ENCODE measurements at places on chromosomes 1 and 21. TPM values are rescaled to one million over a fixed set of nuclear protein-coding genes. Genes with fewer than 3 reads are reported as not detected.

The PTPRC gene
- total RNA-seq = 731 TPM

The SYT14 gene
- total RNA-seq = not detected

The ZNF648 gene
- not detected for total RNA-seq

The GPR157 gene
- total RNA-seq = 3.5 TPM

GRCh38 chr1:47646676-47647075 lies 208.8 kb downstream of the FOXD2 start:
- DNase-seq = no peak

- no peak for DNase-seq
These were observed 64.8 kb downstream of the KCNJ15 start for GRCh38 chr21:38321568-38321967.

- DNase-seq = no peak
These were observed 207.9 kb downstream of the TPR start for GRCh38 chr1:186167096-186167668.

- no peak for DNase-seq
These were observed 281.0 kb upstream of the RUNX1 start for GRCh38 chr21:35329940-35330660.

GRCh38 chr1:25644962-25645361 lies 28.4 kb downstream of the MAN1C1 start:
- no peak for DNase-seq

DNA sequence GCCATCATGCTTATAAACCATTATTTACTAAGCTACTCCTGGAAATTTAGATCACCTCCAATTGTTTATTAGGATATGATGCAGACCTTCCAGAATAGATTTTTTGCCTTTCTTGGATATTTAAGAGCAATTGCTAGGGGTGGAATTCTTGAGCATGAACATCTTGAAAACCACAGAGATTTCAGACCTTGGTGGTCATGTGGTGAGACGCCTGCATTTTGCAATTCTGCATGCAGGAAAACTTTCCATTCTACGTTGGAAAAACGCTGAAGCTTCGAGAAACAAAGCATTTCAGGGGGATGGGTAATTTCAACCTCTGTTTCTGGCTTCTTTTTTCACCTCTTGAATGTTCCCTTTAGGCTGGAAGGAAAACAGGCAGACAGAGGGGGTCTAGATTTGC lies 596.3 kb downstream of the KIF26B start:
- DNase-seq = no peak

DNA sequence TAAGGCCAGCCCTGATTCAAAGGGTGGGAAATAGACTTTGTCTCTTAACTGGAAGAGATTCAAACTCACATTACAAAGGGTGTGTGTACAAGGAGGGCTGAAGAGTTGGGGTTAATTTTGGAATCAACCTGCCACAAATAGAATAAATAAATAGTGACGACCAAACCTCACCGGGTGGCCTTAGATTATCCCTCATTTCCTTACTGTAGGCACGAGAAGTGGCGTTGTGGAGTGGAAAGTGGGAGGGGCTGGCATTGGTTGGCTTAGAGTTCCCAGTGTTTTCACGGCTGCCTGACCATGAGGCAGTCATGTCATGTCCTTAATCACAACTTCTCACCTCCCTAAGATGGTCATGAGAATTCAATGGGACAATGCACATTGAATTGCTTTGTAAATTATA lies 21.3 kb upstream of the RUNX1 start:
- no peak for DNase-seq

Data from activated CD4-positive, alpha-beta memory T cell treated with anti-CD3 and anti-CD28 coated beads, Interleukin-2, amount 10 ng/mL, durations not matched to agents 7 days and 5 days (primary cell).